Stimulated activated effector memory CD8-positive, alpha-beta T cell treated with anti-CD3 and anti-CD28 coated beads, Interleukin-12 subunit alpha, Interleukin-12 subunit beta, amount 100 ng/mL, for 72 hours (primary cell): ENCODE measurements at places on chromosomes 5 and 9.

- DNase-seq = no peak
These were observed 132.3 kb upstream of the MPDZ start for GRCh38 chr9:13411791-13412190.

- no peak for DNase-seq
These were observed 67.2 kb upstream of the DAP start for GRCh38 chr5:10828241-10828640.

DNA sequence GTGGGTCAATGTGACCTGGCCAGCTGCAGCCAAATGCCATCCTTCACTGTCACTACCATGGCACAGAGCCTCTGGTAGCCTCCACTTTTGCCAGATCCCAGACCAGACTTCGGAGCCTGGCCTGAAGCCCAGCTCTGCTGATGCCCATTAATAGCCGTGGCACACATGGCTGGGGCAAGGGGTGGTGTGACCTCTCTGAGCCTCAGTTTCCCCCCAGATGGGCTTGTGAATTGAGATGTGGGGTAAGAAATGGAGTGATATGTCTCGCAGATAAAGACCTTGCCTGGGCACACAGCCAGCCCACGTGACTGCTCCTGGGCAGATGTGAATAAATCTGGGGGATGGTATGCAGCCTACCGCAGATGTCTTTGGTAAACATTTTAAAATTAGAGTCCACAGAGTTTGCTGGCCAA is 13.9 kb downstream of the SUSD3 start:
- no peak for DNase-seq

- DNase-seq = no peak
These were observed 10.8 kb upstream of the NIPAL4 start for GRCh38 chr5:157449011-157449723.
